ENCODE measurements at places on chromosomes 3 and 15.

DNA sequence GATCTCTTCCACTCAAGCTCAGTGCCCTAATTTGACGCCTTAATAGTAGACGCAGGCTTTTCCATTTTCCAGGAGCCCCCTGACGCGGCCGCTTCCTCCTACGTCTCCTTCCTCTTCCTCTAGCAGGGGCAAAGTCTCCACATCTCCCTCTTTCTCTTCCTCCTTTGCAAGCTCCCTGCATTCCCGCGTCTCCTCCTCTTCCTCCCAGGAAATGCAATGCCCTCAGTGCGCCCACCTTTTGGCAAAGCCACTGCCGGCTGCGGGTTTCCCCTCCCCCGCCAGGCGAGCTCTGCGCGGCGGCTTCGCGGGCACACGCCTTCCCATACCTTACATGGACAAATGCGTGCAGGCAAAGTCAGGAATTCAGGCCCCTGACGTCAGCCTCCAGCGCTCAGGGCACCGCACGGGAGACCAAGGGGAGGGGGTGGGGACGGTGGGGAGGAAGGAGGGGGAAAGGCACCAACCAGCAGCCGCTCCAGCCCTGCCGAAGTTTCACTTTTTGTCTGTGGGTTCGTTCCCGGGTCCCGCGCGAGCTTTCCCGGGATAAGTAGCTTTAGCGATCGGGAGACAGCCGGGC lies 432 bp upstream of the LPP start:
- peak; percentile 72 for DNase-seq

GRCh38 chr3:89586256-89586655 lies 478.8 kb downstream of the EPHA3 start:
- DNase-seq = no peak

DNA sequence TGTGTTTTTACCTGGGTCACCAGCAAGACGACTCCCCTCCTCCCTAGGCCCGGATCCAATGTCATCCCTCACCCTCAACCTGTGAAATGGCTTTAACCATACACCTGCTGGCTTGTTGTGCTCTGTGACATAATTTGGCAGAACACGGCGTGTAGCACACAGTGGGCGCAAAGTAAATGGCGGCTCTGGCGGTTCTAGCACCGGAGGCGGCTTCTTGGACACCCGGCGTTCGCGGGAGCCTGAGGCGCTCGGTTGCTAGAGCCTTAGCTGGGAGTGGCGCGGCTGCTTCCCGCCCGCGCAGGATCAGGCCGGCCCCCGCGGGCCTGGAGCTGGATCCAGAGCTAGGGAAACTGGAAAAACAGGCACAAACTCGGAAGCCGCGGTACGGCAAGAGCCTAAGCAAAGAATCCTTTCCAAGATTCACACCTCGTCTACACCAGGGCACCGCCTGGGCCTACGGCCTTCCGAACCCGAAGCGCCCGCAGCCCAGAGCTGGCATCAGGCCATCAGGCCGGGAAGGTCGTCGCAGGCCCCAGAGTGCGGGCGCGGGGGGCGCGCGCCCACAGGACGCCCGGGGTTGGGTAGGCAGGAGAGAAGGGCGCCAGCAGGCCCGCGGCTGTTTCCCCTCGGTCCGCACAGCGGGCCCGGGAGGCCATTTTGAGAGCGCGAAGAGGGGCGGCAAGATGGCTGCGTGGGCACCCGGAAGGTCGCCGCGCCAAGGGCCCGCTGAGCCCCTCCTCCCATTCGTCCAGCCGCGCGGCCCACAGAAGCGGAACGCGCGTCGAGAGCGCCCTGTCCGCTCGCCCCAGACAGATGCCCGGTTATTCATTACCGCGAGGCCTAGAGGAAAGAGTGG lies 43.9 kb upstream of the POLG start:
- DNase-seq = no peak

GRCh38 chr3:12436514-12437220 lies 47.6 kb upstream of the TSEN2 start:
- DNase-seq = no peak

GRCh38 chr15:26050984-26051383 lies 187.9 kb upstream of the ATP10A start:
- DNase-seq = no peak

- no peak for DNase-seq
Measured at GRCh38 chr3:56102032-56102431, 366.2 kb downstream of the ERC2 start.

DNA sequence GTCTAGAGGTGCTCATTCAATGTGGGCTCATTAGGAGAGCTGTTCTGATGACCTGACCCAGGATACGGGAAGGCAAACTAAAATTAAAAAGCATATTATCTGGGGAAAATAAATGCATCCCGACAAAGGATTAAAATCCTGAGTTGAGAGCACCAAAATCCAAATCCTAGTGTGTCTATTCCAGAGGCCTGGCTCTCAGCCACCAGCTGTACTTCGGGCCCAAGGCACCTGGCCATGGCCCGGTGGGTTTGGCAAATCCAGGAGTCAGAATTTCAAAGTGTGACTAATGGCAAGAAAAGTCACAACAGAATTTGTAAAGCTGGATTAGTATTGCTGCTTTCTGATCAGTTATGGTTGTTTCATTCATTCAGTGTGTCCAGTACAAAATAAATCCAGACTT lies 2.6 kb upstream of the LYSMD4 start:
- DNase-seq = no peak

- DNase-seq = no peak
Measured at GRCh38 chr15:25785641-25786025, 77.5 kb downstream of the ATP10A start.

DNA sequence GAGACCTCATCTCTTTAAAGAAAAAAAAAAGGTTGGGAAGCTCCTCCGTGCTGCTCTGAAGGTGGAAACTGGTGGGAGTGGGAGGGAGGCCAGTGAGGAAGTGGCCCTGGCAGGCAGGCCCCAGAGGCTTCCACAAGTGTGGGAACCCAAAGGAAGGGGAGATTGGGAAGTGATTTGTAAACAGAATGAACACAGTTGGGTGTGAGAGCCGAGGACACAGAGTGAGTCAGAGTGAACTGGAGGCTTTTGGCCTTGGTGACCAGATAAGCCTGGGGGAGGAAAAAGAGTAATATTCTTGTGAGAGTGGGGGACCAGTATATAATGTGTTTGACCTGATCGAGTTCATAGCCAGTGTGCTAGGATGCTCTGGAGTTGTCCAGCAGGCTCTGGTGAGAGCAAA lies 23.0 kb downstream of the MKRN2 start:
- no peak for DNase-seq

- DNase-seq = no peak
Measured at GRCh38 chr3:159560214-159560979, 428.2 kb upstream of the IL12A start.

- no peak for DNase-seq
Measured at GRCh38 chr3:180617049-180617448, 15.1 kb downstream of the TTC14 start.

GRCh38 chr3:17605032-17605431 lies 137.4 kb downstream of the TBC1D5 start:
- peak; percentile 81 for DNase-seq

DNA sequence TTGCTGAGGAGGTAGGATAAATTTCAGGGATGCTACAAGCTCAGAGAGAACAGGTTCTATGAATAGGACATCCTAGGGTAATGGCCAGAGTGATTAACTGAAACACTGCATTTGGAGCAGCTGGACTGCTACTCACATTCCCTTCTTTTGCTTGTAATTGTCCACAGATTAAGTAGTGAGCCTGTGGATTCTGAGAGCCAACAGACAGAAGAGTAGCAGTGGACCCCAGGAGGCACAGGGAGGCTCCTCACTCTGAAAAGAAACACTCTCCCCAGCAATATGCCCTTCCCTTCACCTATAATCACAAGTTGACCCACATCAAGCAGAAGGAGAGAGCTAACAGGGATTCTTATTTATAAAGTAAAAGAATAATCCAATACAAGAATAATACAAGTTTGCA lies 10.6 kb upstream of the RFX7 start:
- no peak for DNase-seq

DNA sequence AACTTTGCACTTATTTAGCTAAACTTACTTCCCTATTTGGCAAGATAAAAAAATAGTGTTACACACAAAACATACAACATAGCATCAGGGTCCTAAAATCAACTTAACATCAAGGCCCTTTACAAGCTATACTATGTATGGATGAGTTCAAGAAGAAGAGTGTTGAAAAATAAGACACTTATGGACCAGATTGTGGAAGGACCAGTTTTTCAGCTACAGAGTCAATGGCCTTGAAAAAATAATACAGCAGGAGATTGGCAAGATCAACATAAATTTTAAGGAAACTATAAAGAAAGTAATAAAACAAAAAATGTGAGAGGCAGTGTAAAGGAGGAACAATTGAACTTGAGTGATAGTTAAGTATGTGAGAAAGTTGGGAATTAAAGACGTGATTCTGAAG lies 66.3 kb upstream of the BBX start:
- no peak for DNase-seq

- no peak for DNase-seq
Measured at GRCh38 chr15:58541410-58542087, 109.8 kb downstream of the LIPC start.

DNA sequence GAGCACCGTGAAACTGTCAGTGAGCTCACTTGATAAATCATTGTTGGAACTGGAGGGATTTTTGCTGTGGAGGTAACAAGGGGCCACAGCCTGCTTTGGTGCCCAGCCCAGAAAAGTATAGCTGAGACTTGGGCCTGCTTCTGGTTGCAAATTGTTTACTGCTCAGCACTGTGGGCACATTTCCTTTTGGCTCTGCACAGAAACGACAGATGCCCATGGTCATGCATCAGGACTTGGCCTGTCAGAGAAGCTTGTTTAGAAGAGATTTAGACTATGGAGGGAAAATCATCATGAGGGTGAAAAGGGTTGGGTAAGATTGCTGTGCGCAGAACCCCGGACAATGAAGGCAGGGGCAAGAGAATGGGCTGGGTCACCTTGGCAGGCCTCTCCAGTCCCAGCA lies 286.1 kb upstream of the CTNNB1 start:
- no peak for DNase-seq

DNA sequence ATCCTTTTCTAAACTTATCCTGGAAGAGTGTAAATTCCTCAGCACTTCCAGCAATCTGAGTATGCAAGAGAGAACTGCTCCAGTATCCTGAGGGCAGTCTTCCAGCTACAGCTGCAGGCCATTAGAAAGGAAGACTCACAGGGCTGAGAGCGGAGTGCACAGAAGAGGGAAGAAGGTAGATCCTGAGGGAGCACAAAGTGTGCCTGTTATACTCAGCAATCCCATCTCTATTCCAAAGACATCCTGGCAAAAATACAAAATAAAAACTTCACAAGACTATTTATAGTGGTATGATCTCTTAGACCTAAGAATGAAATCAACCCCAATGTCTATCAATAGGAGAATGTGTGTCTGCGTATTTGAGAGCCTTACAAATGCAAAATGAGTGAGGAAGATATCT lies 292.0 kb downstream of the ZIC1 start:
- DNase-seq = no peak

Measured in kidney epithelial cell (primary cell).